RWPE2 (cell line): ENCODE measurements at places on chromosomes 2 and 18.

- no peak for DNase-seq
These were observed 132.1 kb upstream of the SERPINE2 start for GRCh38 chr2:224171226-224171625.

DNA sequence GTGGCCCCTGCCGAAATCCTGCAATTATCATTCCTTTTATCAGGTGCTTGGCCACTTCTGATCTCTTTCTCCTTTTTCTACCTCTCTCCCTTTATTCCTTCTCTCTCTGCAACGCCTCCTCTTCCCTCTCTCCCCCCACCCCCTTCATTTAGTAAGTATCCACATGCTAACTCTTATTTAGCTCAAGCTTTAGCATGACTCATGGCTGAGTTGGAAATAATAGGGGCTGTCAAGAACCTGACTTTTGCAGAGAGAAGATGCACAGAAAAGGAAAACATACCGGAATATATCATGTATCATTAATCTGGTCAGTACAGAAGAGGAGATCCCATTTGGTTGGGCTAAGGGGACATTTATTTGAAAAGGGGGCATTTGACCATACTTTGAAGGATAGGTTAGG, 33.1 kb downstream of the FAM171B start:
- H3K27ac ChIP-seq: no peak overlapping the region
- H3K4me1 ChIP-seq: no peaks in the 10 kb centered on the region
- H3K36me3 ChIP-seq: no peaks in the 10 kb centered on the region
- no peaks in the 10 kb centered on the region for H3K27me3 ChIP-seq
- DNase-seq: no peak

GRCh38 chr2:84201158-84201557, 257.9 kb downstream of the SUCLG1 start:
- H3K4me3 ChIP-seq: no peak overlapping the region
- no peaks in the 10 kb centered on the region for H3K4me1 ChIP-seq
- no peak overlapping the region for H3K27ac ChIP-seq
- no peaks in the 10 kb centered on the region for H3K36me3 ChIP-seq
- DNase-seq: no peak
- H3K27me3 ChIP-seq: no peaks in the 10 kb centered on the region

GRCh38 chr18:55275039-55275901, 312.7 kb downstream of the TCF4 start:
- no peaks in the 10 kb centered on the region for H3K27me3 ChIP-seq
- no peaks in the 10 kb centered on the region for H3K4me1 ChIP-seq
- no peak overlapping the region for H3K27ac ChIP-seq
- H3K4me3 ChIP-seq: no peak overlapping the region

GRCh38 chr18:56142001-56142400, 496.4 kb downstream of the TXNL1 start:
- H3K4me1 ChIP-seq: no peaks in the 10 kb centered on the region
- no peaks in the 10 kb centered on the region for H3K36me3 ChIP-seq
- H3K4me3 ChIP-seq: no peak overlapping the region

DNA sequence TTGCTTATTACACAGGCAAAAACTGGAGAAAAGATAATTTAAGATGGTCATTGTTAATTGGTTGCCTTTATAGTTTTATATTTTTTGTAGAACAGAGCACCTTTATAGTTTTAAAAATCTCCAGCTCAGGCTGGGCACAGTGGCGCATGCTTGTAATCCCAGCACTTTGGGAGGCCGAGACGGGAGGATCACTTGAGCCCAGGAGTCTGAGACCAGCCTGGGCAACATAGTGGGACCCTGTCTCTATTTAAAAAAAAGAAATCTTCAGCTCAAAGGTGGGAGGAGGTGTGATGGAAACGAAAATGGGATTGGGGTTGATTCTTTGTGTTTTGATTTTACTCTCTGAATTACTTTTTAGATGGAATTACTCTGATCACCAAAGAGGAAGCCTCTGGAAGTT, 85.4 kb downstream of the XRCC5 start:
- no peak overlapping the region for H3K4me3 ChIP-seq
- no peak for DNase-seq
- H3K36me3 ChIP-seq: peaks cover 90% of the 10 kb centered on the region
- H3K27me3 ChIP-seq: no peaks in the 10 kb centered on the region

GRCh38 chr2:48870503-48870902, 115.0 kb upstream of the LHCGR start:
- H3K27ac ChIP-seq: no peak overlapping the region
- DNase-seq: no peak
- no peaks in the 10 kb centered on the region for H3K27me3 ChIP-seq
- H3K4me3 ChIP-seq: no peak overlapping the region
- H3K4me1 ChIP-seq: no peaks in the 10 kb centered on the region

- DNase-seq: no peak
- H3K27ac ChIP-seq: peak overlapping the region; percentile 34
- peaks cover 20% of the 10 kb centered on the region for H3K4me1 ChIP-seq
- no peaks in the 10 kb centered on the region for H3K27me3 ChIP-seq
- H3K36me3 ChIP-seq: no peaks in the 10 kb centered on the region
These were observed 93.3 kb downstream of the RNF144A start for GRCh38 chr2:7010391-7011054.

DNA sequence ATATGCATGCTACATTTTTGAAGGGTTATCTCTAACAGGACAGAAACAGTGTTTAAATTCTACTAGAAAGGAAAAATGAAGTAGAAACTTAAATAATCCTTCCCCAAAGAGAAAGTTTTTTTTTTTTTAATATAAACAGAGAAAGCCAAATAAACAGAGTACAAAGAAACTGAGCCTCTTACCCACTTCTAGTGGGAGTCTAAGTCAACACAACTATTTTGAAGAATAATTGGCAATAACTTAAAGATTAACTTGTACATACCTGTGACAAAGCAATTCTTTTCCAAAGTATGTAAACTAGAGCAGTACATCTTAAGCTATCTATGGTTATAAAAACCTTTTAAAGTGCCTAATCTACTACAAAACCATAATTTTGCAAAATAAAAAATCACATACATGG, 224.7 kb downstream of the KCNH7 start:
- no peak for DNase-seq
- H3K27me3 ChIP-seq: no peaks in the 10 kb centered on the region
- H3K4me1 ChIP-seq: no peaks in the 10 kb centered on the region
- no peak overlapping the region for H3K27ac ChIP-seq
- H3K4me3 ChIP-seq: no peak overlapping the region

DNA sequence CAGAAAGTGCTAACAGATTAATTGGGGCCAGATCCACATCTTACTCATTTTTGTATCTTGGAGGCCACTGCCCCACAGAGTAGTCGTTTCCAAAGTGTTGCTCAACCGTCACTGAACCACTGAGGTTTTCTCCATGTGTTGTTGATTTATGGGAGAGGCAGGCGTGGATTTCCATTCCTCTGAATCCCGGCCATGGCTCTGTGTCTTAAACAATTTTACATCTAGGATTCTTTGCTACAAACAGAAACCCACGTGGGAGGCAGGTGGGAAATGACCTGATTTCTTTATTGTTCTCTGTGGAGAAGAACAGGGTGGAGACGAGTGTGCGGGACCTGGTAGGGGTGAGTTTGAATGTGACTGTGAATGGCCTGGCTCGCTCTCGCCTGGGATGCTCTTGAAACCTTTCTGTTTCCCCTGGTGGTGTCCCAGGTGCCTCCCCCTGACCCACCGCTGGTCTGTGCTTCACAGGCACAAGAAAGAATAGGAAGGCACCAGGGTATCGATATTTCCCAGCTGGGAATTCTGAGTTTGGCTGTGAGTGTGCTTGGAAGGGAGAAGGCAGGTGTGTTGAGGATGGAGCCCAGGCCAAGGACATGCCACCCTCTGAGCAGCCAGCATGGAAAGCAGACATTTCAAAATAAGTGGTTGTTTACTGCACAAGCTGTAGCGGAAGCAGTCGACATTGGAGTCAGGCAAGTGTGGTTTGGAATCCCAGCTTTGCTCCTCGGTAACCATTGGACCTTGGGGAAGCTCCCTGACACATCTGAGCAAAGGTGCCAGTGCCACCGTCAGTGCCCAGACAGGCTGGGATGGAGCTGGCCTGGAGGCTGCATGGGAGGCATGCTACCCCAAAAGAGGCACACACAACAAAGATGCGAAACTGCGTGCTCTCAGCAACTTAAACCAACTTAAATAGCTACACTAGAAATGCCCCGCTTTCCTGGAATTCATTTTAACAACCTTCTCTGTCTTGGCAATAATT, 50.0 kb downstream of the LPIN1 start:
- no peak for DNase-seq
- peaks cover 89% of the 10 kb centered on the region for H3K36me3 ChIP-seq
- no peaks in the 10 kb centered on the region for H3K27me3 ChIP-seq
- no peak overlapping the region for H3K4me3 ChIP-seq
- no peak overlapping the region for H3K27ac ChIP-seq

- H3K27me3 ChIP-seq: no peaks in the 10 kb centered on the region
- H3K4me3 ChIP-seq: no peak overlapping the region
- H3K27ac ChIP-seq: no peak overlapping the region
- no peak for DNase-seq
- no peaks in the 10 kb centered on the region for H3K36me3 ChIP-seq
- no peaks in the 10 kb centered on the region for H3K4me1 ChIP-seq
These were observed 521.2 kb upstream of the POU3F3 start for GRCh38 chr2:104332731-104333130.

DNA sequence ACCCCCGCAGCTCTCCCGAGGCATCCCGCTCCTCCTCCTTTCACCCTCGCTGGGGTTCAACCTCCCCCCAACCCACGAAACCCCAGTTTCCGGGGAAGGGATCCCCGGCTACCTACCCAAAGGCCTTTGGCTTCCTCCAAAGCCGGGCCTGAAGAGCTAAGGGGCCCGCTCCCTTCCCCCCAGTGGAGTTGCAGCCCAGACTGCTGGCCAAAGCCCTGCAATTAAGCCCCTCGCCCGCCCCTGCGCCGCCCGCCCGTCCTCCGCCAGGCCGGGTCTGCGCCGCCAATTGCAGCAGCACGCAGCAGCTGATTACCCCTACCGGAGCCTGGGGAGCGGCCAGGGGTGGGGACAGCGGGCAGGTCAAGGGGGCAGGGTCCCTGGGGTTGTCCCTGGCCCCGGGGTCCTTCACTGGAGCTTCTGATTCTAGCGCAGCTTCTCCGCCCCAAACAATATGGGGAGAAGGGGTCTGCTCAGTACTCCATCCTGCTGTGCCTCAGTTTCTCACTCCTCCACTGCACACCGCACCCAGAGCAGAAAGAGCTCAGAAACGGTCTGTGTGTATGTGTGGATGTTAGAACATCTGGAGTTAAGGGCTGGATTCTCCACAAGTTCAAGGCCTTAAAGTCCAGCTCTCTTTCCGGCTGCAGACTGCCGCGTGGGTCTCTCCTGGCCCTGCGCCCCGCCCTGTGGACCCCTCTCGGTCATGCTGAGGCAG, 16.9 kb downstream of the WNT10A start:
- peaks cover 37% of the 10 kb centered on the region for H3K4me1 ChIP-seq
- no peaks in the 10 kb centered on the region for H3K27me3 ChIP-seq
- H3K4me3 ChIP-seq: no peak overlapping the region
- DNase-seq: no peak
- H3K27ac ChIP-seq: peak overlapping the region; percentile 72

DNA sequence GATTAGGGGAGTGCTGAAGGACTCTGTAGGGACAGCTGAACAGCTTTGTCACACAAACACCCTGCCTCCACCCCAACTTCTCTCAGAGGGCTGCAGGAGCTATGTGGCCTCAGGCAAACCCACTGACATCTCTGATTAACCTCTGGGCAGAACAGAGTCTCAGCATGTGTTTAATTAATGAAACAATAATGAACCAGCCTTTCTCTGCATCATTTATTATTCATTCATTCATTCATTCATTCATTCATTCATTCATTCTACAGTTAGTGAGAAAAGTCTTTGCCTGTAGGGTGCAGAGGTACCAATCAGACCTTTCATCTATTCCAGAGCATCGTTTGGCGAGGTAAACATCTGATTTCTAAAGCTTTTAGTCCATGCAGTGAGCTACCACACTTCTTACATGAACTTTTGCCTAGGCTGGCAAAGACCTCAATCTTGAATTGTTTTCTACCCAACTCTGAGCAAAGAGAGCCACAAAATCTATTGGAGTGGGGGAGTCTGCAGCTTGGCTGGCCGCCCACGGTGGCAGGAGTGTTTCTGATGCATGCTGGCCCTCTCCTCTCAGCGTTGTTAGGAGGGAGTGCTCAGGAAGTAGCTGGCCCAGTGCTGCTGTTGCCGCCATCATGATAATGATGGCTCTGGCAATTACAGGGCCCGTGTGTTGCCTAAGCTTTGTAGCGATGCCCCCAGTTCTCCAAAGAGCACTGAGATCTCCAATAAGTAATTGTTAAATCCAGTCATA, 198.9 kb downstream of the SMAD7 start:
- H3K27ac ChIP-seq: no peak overlapping the region
- H3K36me3 ChIP-seq: no peaks in the 10 kb centered on the region
- DNase-seq: no peak
- H3K4me3 ChIP-seq: no peak overlapping the region

DNA sequence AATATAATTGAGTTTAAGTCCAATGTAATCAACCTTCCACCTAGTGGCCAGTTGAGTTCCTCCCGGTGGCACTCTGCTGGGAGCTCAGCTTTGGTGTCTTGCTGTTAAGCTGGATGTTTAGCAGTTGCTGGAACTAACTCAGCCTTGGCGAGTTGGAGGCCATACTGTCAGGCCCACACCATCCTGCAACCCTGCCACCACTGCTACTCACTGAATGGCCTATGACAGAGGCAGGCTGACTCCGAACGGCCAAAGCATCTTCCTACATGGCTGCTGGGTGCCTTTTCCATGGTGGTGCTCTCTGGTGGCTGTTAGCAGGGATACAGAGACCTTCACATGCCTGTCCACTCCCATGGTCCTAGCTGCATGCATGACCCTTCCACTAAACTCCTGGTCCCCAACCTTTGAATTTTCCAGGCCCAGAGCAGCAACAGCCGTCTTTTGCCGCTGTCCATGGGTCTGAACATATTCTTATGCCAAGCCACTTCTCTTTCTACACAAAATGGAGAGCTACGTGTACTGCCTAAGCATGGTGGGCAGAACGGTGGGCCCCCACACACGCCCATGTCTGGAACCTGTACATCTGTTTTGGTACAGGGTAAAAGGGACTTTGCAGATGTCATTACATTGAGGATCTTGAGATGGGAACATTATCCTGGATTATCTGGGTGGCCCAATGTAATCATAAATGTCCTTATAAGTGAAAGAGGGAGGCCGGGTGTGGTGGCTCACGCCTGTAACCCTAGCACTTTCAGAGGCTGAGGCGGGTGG, 15.0 kb upstream of the TRAF3IP1 start:
- no peak overlapping the region for H3K27ac ChIP-seq
- DNase-seq: no peak
- H3K4me1 ChIP-seq: no peaks in the 10 kb centered on the region
- H3K4me3 ChIP-seq: no peak overlapping the region
- H3K27me3 ChIP-seq: no peaks in the 10 kb centered on the region
- H3K36me3 ChIP-seq: no peaks in the 10 kb centered on the region

GRCh38 chr18:56388571-56388970, 249.8 kb downstream of the TXNL1 start:
- no peak overlapping the region for H3K4me3 ChIP-seq
- H3K36me3 ChIP-seq: no peaks in the 10 kb centered on the region
- no peak overlapping the region for H3K27ac ChIP-seq
- H3K4me1 ChIP-seq: no peaks in the 10 kb centered on the region
- H3K27me3 ChIP-seq: no peaks in the 10 kb centered on the region

- peaks cover 14% of the 10 kb centered on the region for H3K4me1 ChIP-seq
- no peaks in the 10 kb centered on the region for H3K36me3 ChIP-seq
- H3K27me3 ChIP-seq: no peaks in the 10 kb centered on the region
- no peak overlapping the region for H3K27ac ChIP-seq
- no peak overlapping the region for H3K4me3 ChIP-seq
These were observed 17.2 kb downstream of the IFIH1 start for GRCh38 chr2:162301151-162301804.

GRCh38 chr2:62175728-62176127, 20.2 kb upstream of the B3GNT2 start:
- no peak for DNase-seq
- H3K36me3 ChIP-seq: no peaks in the 10 kb centered on the region
- H3K4me3 ChIP-seq: no peak overlapping the region
- no peaks in the 10 kb centered on the region for H3K27me3 ChIP-seq
- no peak overlapping the region for H3K27ac ChIP-seq
